Hematopoietic multipotent progenitor cell treated with erythropoietin and hydrocortisone succinate and interleukin-3 and kit ligand, for 4 days (in vitro differentiated cells): ENCODE measurements at places on chromosomes 12 and 14.
A peak's percentile ranks its signal among the peaks of the same experiment; 100 is the strongest.

DNA sequence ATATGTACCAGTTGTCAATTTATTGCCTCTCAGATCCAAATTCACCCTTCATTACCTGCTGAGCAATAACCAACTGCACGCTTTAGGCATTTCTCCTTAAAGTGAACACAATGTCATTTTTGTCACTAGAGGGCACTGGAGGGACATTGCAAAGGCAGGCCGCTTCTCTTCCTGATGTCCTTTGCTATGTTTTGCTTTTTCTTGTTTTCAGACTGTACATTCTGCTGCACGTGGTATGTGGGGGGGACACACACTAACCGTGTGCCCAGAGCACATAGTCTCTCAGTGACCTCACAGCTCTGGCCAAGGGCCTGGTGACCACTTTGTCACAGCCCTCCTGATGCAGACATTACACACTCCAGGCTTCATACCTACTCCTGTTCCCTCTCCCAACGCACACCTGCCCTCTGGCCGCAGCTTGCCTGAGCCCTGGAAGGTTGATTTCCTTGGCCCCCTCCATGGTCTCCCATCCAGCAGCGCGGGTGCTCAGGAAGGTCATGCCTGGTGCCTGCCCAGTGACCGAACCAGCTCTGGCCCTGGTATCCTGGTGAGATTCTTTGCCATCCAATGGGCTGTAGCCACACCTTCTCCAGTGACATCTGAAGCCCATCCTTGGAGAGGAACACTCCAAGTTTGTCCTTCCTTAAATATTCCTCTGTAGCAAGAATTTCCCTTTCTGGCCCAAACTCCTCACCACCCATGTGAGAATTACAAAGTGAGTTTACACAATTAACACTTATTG, 39.9 kb downstream of the MYO1H start:
- DNase-seq = peak; percentile 82

DNA sequence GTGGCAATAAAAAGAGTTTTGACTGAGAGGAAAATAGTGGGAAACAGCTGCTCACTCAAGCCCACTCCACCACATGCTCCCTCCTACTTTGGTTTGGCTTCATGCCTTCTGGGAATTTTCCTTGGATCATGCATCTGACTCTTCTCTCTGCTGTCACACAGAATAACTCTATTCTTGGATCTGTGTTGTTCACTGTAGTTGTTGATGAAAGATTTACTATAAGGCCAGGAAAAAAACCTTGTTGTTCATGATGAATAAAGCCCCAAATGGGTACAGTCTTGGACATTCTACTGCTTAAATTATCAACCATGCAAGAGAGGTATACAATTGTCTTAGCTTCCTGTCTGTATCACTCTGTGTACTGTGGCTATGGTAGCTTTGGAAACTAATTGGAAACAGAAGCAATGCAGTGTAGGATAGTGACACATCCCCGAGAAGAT, 70.5 kb downstream of the TMX1 start:
- DNase-seq = no peak

DNA sequence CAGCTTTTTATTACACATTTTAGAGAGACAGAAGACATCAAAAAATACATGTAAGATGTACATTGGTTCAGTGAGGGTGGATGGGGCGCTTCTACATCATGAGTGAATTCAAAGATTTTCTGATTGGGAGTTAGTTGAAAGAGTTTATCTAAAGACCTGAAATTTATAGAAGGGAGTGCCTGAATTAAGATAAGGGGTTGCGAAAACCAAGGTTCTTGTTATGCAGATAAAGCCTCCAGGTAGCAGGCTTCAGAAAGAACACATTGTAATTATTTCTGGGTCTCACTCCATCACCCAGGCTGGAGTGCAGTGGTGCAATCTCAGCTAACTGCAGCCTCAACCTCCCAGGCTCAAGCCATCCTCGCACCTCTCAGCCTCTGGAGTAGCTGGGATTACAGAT, 26.2 kb upstream of the TMPO start:
- no peak for DNase-seq

DNA sequence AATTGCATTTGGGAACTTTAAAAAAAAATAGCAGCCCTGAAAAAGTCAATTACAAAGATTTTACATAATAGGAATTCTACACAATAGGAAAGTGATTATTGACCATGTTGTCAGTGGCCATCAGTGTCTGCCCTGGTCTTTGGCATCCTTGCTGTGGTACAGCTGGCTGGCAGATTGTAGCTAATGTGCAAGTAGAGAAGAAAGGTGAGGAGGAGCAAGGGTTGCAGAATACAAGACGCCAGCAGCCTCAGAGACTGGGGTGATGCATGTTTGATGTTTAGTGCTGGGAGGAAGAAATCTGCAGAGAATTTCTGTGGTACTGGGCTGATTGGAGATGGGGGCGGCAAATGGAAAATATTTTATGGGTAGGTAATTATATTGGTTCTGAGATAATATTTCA, 322.9 kb downstream of the TMEM117 start:
- no peak for DNase-seq

- no peak for DNase-seq
These were observed 92.6 kb upstream of the MAP1LC3B2 start for GRCh38 chr12:116466536-116466935.

DNA sequence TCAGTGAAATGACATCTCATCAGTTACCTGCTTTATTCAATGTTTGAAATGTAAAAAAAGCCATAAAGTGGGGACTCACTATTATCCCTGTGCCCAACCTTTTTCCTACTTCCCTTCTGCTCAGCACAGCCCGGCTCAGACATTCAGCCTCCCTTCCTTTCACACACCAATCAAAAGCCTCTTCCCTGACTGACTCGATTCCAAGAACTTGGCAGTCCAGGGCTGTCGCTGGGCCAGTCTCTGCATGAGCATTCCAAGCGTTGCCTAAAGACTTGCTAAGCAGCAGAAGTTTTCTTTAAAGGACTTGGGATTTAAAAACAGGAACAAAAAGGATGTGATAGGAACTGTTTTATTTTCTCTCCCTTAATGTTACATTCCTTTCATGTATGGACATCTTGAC, 22.7 kb downstream of the ITPR2 start:
- DNase-seq = no peak

- DNase-seq = no peak
These were observed 11.7 kb downstream of the SOCS4 start for GRCh38 chr14:55038708-55039107.

DNA sequence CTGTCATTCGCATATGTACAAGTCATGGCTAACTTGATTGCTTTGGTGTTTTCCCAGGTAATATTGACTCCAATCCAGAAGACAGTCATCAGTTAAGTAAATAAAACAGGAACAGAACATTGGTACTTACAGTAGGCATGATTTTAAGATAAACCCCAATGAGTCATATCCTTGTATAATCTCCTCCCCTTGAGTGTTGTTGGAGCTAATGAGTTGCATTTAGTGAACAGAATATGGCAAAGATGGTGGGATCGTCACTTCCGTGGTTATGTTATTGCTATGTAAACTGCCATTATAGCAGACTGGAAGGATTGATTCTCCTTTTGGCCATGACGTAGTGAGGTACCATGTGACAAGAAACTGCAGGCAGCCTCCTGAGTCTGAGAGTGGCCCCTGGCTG, 102.2 kb downstream of the TMX1 start:
- DNase-seq = no peak
